ENCODE measurements at places on chromosomes 6 and 20.

- peak; percentile 60 for DNase-seq
These were observed 4.0 kb upstream of the ZMYND8 start for GRCh38 chr20:47360297-47361056.

- DNase-seq = no peak
These were observed 192.2 kb upstream of the SGK1 start for GRCh38 chr6:134510142-134510541.

DNA sequence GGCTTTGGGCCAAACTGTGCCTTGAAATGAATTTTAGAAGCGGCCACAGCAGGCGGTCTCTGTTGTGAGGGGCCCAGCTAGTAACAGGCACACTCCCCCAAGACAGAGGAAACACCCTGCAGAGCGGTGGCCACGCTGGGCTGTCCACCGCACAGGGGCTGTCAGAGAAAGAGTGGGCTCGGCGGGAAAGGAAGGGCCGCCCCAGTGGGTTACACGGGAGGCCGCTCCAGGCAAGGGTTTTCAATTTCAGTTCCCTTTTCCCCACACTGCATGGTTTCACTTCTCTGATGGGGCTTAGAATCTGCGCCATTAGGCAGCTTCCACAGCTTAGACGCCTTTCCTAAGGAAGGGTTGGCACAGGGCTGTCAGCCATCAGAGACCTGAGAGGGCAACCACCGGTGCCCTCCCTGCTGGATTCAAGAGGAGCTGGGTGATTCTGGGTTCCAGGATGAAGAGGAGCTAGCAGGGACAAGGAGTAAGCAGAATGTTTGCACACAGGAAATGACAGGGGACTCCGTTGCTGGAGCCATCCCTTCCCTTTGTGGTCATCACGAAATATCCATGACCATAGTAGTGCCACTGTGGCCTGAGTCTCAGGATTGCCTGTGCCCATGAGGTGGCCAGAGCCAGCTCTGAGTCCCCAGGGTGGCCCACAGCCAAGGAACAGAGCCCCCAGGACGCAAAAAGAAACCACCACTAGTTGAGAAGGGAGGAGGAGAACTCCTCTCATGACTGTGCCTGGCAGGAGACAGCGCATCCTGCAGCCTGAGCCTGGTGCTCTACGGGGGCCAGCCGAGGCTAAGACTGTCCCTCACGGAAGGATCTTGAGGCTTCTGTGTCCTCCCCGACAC is 282.7 kb downstream of the NRN1 start:
- DNase-seq = peak; percentile 27

- DNase-seq = no peak
These were observed 105.2 kb downstream of the SMLR1 start for GRCh38 chr6:130932438-130932837.

- no peak for DNase-seq
These were observed 97.4 kb downstream of the THBS2 start for GRCh38 chr6:169156108-169156792.

DNA sequence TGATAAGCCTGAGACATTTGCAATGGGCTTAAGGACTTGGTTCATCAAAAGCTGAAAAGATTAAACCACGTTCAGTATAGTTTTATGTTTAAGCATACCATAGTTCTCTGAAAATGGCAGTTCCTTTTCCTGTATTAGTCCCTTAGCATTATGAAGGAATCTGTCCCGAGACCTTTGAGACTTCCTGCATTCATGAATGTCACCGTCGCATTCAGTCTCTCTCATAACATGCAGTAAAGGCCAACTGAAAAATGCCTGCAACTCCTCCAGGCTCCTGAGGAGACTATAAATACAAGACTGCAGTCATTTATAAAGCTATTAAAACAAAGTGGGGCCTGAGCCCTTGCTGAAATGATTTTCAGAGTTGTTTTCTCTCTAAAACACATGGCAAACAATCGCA is 129.1 kb downstream of the SYCP2 start:
- no peak for DNase-seq

DNA sequence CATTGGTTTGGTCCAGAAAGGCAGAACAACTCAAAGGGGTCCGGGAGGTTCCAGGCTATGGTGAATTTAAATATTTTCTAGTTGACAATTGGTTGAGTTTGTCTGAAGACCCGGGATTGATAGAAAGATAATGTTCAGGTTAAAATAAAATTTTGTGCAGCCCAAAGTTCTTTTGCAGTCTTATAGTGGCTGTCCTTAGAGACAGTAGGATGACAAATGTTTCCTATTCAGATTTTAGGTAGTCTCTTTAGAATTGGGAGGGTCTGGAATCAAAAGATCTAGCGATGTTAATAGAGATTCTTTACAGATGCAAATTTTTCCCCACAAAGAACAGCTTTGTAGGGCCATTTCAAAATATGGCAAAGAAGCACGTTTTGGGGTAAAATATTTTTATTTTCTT is 109.1 kb downstream of the TULP4 start:
- DNase-seq = no peak

DNA sequence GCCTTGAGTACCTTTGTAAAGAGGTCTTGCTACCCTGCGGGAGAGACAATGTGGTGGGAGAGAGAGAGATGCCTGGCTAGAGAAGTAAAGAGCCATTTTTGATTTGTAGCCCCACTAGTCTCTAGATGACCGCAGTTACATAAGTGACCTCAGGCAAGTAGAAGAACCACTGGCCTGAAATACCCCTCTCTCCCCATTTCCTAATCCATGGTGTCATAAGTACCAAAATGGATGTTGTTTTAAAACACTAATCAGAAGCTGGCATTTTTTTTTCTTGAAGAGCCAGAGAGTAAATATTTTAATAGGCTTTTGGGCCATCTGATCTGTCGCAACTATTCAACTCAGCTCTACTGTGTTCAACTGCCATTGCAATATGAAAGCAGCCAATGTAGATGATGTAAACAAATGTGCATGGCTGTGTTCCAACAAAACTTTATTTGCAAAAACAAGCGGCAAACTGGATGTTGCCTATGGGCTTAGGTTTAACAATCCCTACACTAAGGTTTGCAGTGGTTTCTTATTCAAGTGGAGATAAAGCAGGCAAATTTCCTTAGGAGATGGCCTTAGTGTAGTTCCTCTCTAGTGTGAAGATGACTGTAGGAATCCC is 36.5 kb downstream of the RARS2 start:
- DNase-seq = no peak

DNA sequence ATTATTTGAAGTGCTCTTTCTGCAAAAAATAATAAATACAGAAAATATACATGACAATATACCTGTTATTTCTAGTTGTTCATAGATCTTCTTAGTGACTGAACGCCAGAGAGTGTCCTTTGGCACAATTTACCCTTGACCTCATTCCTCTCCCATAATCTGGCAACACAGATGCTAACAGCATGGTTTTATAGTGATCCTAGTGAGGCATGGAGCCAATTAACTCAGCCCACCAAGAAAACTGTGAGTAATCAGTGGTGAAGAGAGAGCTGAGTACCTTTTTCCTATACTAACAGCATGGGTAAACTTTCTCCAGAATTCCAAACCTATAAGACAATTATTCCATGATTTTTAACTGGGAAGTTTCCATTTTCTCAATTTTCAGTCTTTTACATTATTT is 61.0 kb downstream of the VGLL2 start:
- no peak for DNase-seq

DNA sequence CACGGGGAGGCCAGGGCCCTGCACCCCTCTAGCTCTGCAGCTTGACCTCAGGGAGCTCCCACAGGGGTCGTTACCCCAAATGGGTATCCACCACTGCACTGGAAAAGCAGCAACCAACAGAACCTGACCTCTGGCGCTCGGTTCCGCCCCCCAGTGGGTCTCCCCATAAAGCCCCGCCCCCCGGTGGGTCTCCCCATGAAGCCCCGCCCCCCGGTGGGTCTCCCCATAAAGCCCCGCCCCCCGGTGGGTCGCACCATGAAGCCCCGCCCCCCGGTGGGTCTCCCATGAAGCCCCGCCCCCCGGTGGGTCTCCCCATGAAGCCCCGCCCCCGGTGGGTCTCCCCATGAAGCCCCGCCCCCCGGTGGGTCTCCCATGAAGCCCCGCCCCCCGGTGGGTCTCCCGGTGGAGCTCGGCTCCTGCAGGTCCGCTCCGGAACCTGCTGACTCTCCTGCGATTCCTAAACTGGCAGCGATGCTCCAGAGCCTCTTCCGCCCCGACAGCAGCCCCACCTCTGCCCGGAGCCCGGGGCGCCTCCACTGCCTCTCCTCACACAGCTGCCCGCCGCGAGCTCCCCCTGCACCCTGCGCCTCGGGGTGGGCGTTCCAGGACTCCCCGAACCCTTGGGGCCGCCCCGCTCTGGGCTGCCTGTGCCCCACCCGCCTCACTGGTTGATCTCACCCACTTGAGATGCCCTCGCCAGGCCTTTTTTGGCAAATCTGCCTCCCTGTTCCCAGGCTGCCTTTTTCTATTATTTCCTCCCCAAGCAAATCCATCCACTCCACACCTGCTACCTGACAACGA is 12.1 kb downstream of the SLC2A4RG start:
- no peak for DNase-seq

DNA sequence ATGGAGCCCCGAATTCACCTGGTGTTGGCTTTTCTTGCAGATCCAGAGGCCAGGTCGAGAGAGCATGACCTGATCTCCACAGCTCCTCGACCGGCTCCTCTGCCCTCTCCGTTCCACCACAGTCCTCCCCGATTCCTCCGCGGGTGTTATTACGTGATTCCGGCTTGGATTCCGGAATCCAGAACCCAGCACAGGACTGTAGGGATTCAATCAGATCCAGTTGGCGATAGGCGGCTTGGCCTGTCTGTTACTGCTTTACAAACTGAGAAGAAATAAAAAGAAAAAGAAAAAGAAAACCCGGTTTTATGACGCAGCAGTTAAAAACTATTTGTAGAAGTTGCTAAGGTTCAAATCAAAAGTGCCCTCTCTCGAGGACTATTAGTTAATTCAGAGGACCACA is 222.7 kb downstream of the EYA2 start:
- no peak for DNase-seq

GRCh38 chr20:43495388-43495787 is 12.1 kb upstream of the L3MBTL1 start:
- DNase-seq = no peak

- DNase-seq = no peak
These were observed 31.2 kb upstream of the HBS1L start for GRCh38 chr6:135085700-135086413.
